ENCODE measurements at places on chromosomes 3 and 15.

DNA sequence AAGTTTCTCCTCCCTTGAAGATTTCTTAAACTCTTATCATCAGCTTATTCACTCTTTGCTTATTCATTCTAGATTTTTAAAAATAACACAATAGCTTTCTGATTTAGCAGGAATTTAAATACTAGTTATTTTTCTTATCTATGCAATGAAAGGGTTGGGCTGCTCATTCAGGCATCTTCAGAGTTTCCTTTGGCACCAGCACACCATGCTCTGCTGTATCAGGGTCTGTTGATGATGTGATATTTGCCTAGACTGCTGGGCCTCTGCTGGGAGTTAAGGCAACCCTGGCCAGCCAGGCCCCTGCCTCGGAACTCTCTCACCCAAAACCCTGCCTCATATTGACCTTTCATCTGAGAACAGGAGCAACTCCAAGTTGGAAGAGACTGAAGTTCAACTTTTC is 35.0 kb downstream of the DRD3 start:
- DNase-seq: no peak

DNA sequence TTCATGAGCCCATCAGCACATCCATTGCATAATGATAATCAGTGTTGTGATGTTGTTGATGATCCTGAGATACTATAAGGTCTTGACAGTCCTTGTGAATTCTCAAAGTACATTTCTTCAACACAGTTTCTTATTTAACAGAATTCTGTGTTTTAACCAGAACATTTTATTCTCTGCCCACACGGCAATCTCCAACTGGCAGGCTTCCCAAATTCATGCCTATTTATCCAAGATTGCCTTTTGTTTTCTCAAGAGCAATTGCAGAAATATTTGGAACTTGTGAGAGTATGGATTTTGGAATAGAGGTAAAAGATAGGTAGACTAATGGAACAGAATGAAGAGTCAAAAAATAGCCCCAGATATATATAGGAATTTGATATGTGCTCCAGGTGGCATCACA is 116.0 kb downstream of the UACA start:
- no peak for DNase-seq

DNA sequence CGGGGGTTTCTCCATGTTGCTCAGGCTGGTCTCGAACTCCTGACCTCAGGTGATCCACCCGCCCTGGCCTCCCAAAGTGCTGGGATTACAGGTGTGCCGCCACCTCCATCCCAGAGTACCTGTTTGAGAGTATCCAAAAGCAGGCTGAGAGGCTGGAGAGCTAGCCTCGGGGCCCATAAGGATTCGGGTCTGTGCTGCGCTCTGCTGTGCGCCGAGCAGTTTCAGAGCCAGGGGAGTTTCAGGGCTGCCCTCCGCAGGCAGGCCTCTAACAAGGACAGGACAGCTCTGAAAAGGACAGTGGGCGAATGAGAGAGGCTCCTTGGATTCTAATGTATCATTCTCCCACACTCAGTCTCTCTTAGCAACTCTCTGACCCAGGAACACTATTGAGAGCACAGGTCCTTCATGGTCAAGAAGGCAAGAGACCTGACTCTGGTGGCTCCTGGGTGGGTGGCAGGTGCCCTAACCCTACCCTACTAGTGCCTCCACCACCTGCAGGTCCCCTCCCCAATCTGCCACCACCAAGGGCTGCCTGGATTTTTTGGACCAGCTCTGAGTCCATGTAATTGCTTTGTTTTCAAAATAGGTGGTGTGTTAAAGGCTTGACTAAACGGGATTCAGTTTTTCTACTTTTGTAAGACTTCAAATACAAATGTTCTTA is 27.8 kb downstream of the MAGEF1 start:
- no peak for DNase-seq

- no peak for DNase-seq
Observed at GRCh38 chr3:196927571-196928453, 14.5 kb downstream of the NCBP2 start.

GRCh38 chr15:50857763-50858162 is 50.7 kb upstream of the AP4E1 start:
- no peak for DNase-seq

- DNase-seq: no peak
Observed at GRCh38 chr15:78930577-78931388, 14.1 kb downstream of the CTSH start.

DNA sequence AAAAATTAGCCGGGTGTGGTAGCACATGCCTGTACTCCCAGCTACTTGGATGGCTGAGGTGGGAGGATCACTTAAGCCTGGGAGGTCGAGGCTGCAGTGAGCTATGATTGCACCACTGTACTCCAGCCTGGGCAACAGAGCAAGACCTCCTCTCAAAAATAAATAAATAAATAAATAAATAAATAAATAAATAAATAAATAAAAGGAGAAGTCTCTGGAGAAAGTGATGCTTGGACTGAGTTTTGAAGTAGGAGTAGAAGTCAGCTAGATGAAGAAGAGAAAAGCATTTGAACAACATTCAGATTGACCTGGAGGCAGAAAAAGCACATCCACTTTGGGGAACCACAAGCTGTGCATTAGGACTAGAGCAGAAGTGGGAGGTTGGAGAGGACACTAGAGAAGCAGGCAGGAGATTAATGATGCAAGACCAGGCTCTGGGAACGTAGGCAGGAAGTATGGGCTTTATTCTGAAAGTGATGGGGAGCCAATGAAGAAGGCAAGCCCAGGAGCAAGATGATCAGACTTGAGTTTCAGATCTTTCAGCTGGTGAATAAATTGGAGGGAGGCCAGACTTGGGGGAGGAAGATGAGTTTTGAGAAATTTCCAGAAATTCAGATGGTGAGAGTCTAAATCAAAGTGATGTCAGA is 48.7 kb downstream of the KLHL6 start:
- no peak for DNase-seq

DNA sequence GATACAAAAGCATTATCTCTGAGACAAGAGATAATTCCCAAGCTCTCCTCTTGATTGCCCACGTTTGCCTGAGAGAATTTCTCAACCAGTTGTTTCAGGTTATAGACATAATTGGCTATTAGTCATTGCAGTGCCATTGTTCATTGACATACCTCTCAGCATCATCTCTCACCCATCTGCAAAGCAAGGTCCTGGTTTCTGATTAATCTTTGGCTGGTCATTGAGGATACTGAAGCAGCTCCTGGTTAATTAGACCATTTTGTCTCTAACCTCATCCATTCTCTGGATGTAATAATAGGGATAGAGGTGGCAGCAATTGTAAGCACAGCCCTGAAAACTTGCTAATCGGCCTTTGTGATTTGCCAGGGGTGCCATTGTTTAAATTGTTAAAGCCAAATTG is 104.2 kb downstream of the CNTN6 start:
- no peak for DNase-seq

DNA sequence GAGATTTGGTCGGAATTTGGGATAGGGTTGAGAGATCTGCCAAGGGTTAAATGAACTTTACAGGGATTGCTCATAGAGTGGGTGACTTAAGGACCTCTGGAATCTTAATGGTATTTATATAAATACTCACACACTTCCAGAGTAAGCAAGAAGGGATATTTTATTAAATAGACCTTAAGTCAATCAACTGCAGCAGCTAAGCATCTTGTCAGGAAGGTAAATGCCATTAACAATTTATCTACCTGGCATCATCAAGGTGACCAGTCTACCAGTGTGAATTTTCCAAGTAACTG is 123.9 kb downstream of the FEZF2 start:
- no peak for DNase-seq

GRCh38 chr15:25545017-25545416 is 106.2 kb upstream of the UBE3A start:
- DNase-seq: no peak

- DNase-seq: no peak
Observed at GRCh38 chr3:156609546-156609945, 54.6 kb upstream of the SSR3 start.

DNA sequence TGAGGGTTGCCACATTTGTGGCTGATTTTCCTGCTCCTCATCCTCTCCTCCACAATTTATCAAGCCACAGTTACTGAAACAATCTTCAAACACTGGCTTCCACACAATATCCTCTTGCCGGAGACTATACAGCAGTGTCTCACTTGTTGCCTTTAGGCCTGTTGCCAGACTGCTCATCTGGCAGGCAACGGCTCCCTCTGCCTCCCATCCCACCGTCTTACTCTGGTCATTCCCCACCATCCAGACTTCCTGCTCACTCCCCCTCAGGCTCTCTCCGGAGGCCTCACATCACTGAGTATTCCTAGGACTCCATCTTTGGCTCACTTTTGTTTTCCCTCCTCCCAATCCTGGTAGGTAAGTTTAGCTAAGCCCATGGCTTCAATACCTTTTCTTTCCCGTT is 301.9 kb downstream of the IL20RB start:
- no peak for DNase-seq

GRCh38 chr15:74746389-74746788 is 2.3 kb upstream of the CYP1A2 start:
- no peak for DNase-seq

DNA sequence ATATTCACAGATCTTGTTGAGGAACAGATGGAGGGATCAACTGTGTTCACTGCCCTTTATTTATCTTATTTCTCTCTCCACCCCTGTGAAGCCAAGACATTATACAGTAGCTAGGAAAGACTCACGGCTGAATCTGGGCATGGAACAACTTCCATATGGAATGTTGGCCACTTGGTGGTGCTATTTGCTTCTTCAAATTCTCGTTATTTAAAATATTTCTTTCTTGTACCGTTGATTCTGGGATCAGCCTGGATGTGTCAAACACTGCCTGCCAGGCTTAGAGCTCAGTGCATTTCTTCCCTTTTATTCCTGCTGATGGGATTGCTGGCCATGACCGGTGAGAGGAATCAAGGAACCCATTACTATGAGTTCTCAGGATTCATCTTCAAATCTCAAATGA is 17.5 kb upstream of the GASK1A start:
- no peak for DNase-seq

DNA sequence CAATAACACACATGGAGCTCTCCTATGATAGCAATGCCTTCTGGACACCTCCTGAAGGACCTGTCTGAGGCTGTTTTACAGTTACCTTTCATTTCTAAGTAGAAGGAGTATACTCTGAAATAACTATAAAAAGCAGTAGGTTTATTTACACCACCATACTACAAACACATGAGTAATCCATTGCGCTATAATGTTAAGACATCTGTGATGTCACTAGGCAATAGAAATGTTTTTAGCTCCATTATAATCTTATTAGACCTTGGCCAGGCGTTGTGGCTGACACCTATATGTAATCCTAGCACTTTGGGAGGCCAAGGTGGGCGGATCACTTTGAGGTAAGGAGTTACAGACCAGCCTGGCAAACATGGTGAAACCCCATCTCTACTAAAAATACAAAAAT is 24.7 kb downstream of the PXK start:
- DNase-seq: no peak

DNA sequence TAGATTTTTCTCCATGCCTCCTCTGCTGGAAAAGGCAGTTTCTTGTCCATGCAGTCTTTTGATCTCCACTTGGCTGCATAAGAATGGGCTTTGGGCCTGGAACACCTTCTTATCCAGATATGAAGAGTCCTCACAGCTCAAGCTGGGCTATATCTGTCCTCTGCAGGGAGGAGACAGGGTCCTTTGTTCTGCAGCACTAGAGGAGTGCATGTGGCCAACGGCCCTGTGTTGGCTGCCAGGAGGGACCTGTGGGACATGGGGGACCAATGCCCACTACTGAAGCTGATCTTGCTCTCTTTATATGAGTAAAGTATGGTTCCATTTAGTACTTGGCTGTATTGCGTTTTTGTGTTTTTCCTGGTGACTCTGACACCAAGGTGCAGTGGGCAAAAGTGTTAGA is 157.3 kb upstream of the ABI3BP start:
- no peak for DNase-seq

GRCh38 chr3:35966629-35967464 is 327.5 kb downstream of the ARPP21 start:
- no peak for DNase-seq

DNA sequence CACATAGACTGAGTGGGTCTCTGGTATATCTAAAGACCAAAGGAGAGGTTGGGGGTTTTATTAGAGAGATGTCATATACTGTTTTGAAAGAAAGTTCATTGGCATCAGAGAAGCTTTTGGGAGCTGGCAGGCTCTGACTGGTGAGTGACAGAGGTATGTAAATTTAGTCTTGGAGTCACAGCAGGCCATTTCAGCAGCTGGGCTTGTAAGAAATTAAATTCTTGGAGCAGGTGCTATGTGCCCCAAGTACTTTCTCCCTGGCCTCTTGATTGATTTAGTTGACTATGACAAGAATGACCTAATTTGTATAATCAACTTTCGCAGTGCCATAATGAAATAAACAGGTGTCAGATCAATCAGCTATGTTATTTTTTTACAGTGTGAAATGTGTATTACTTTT is 47.8 kb upstream of the CDAN1 start:
- no peak for DNase-seq

DNA sequence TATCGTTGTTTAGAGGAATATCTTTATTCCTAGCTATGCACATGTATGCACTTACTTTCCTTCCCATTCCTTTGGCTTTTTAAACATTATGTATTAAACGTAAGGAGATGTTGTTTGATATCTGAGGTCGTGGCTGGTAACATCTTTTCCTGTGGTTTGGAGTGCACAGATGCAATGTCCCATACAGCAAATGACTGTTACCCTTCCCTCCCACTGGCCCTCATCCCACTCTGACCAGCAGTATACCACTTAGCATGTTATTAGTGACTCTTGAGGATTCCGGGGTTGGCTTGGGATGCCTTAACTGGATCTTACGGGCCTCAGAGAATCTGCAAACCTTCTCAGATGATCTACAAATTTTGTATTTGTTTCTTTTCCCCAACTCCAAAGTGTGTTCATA is 34.5 kb downstream of the TGFBR2 start:
- no peak for DNase-seq

DNA sequence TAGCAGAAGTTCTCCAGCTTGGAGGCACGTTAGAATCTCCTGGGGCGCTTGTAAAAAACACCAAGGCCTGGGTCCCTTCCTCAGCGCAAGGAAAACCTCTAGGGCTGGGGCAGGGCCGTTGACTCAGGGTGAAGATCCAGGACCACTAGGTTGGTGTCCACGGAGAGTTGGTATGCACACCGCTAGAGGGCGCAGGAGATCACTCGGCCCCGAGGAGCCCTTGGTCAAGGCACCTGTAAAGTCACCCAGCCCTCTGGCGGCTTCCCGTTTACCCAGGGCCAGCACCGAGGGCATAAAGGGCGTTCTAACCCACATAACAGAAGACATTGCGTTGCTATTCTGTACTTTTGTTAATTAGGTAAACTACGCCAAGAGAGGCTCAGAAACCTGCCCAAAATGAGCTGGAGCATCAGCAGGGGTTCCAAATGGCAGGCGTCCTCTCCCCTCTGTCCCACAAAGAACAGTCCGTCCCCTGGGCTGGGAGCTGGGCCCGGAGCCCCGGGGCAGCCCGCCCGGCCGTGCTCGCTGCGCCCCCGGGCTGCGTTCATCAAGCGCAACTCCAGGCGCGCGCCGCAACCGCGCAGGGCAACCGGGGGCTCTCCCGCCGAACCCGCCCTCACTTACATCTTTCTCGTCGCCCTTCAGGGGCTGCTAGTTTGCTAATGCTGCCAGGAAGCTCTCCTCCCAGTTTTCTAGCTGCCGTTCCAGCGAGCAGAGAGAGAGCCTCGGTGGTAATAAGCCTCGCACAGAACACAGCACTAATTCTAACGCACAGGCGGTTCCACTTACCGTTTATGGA is 332.1 kb downstream of the ARRDC4 start:
- DNase-seq: no peak

GRCh38 chr3:8903191-8903590 is 60.1 kb downstream of the RAD18 start:
- DNase-seq: no peak

- no peak for DNase-seq
Observed at GRCh38 chr3:170752571-170753155, 117.3 kb downstream of the RPL22L1 start.

GRCh38 chr3:16369276-16369675 is 104.3 kb downstream of the OXNAD1 start:
- no peak for DNase-seq

Measured in activated T-helper 9 cell treated with anti-CD3 and anti-CD28 coated beads, Interleukin-2, amount 50 U/mL, for 16 hours (primary cell).